Stimulated activated CD4-positive, alpha-beta T cell treated with anti-CD3 and anti-CD28 coated beads, Interleukin-4, amount 100 ng/mL, for 24 hours (primary cell): ENCODE measurements at places on chromosomes 6 and 20.
A peak's percentile ranks its signal among the peaks of the same experiment; 100 is the strongest.

GRCh38 chr6:132964868-132965382 is 150.6 kb downstream of the RPS12 start:
- no peak for DNase-seq

GRCh38 chr20:11260611-11261010 is 586.8 kb upstream of the JAG1 start:
- DNase-seq: no peak

DNA sequence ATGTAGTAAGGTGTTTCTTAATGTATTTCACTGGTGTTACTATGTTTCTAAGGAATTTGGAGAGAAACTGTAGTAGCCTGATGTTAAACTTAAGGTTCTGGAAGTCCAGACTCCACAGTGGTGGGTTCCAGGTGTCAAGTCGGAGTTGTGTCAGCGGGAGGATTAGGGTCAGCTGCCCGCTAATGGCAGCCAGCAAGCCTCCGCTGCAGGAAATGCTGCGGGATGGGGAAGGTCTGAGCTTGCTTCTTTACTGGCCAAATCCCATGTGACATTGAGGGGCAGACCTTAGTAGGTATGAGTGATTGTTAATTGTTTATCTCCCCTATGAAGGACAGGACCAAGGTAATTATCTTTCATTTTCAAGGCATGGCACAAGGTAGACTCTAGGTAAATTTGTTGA is 3.7 kb upstream of the ARID1B start:
- DNase-seq: no peak

- no peak for DNase-seq
These were observed 183.0 kb upstream of the TAB2 start for GRCh38 chr6:149134511-149134933.

DNA sequence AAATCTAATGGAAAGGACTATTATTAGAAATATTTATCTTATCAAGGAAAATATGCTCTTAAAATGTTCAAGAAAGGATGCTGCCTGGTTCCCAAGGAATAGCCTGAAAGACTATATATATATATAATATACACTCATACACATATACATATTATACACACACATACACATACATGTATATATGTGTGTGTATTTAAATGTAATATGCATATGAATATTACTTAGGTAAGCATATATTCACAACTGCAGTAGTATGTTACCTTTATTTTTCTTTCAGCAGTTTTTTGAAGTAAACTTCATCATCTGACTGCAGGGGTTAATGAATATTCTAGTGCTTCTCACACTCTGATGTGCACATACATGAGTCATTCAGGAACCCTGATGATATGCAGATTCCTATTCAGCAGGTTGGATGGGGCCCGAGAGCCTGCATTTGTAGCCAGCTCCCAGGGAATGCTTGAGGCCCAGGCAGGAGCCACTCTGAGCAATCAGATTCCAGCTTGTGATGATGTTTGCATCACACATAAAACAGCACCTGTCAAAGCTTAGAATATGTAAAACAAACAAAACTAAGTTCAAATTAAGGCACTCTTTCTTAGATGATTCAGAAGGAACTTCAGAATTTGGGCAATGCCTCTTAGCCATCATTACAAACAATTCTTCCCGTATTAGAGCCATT is 16.1 kb downstream of the MYLK4 start:
- no peak for DNase-seq

- DNase-seq: no peak
These were observed 63.7 kb downstream of the LYRM4 start for GRCh38 chr6:5197084-5197483.

DNA sequence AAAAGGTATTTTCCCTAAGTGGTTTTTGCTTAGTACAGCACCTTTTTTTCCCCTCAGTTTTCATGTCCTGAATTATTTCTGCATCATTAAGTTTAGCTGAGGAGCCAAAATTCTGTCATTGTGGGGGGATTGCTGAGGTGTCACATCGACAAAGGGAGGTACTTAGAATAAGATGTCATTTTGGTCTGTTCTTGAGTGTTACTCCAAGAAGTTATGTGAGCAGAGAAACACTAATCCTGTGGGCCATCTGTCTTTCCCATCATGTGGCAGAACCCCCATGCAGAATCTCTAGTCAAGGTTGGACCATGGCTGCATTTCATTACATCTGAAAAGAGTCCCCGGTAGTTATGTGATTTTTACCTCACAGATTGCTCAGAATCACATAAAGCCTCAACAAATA is 167.8 kb upstream of the CENPW start:
- DNase-seq: no peak

DNA sequence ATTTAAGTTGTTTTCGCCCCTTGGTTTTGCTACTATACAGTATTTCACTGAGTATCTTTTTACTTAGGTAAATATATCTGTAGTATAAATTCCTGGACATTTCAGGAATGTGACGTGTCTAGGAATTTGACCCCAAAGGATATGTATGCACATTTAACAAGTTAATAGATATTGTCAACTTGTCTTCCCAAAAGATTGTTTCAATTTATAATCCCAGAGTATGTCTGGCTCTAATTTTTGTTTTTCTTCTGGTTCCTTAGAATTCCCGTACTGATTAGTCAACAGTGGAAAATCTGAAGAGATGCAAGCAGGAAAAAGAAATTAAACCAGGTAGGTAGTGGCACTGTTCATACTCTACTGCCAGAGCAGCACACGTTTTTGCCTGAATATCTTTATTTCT is 7.2 kb downstream of the PKIG start:
- DNase-seq: no peak

GRCh38 chr6:105648276-105648675 is 245.4 kb upstream of the PREP start:
- DNase-seq: peak; percentile 24

DNA sequence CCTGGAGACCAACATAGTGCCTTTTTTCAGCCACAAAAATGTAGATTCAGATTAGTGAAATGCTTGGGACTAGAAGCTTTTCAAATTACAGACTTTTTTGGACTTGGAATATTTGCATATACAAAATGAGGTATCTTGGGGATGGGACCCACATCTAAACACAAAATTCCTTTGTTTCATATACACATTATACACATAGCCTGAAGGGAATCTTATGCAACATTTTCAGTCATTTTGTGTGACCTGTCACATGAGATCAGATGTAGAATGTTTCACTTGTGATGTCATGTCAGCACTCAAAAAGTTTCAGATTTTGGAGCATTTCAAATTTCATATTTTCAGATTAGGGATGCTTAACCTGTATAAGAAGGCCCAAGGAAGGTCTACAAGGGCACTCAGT is 44.5 kb upstream of the ALDH8A1 start:
- DNase-seq: no peak
